Stimulated activated CD4-positive, alpha-beta T cell treated with anti-CD3 and anti-CD28 coated beads, Interleukin-1b, Interleukin-23, amount 100 ng/mL, for 1 hour (primary cell): ENCODE measurements at places on chromosomes 11 and 22.

- no peak for DNase-seq
These were observed 14.7 kb downstream of the MPEG1 start for GRCh38 chr11:59197991-59198390.

DNA sequence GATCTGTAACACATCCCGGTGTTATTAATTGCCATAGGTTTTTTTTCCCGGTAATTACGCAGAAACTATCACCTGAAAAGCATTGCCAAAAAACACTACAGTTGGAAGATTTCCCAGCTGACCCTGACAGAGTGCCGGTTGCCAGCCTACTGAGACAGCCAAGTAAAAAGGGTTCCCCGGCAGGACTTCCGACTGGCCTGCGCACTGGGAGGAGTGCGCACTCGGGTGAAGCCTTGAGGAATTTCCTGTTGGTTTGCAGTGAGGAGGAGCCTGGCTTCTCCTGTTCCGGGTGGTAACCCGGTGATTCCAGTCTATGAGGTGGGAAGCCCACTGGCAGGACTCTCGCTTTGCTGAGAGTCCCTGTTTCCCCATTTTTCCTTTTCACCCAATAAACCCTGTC is 52.1 kb downstream of the CNTF start:
- DNase-seq: no peak

GRCh38 chr11:116274521-116274920 is 498.3 kb downstream of the BUD13 start:
- DNase-seq: no peak

DNA sequence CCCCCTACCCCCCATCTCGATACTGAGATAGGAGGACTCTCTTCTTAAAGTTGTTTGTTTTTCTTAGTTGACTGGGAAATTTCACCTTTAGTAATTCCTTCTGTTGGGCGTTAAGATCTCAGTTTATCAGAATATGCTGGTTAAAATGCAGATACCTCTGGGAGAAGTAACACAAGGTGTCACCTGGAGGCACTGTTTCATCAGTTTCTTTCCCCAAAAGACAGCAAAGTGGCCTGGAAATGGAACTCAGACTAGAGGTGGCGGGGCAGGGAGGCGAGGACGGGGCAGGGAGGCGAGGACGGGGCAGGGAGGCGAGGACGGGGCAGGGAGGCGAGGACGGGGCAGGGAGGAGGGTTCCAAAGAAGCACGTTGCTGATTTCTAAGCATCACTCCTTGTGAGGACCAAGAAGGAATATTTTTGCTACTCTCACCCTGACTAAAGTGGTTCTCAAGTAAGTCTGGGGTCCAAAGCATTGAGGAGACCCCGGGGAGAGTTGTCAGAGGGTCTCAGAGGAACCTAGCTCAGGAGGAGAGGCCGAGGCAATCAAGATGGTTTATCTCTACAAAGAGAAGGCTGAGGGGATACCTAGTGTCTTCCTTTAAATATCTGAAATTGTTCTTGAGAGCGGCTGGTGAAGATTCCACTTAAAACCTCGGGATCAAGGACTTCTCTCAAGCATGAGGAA is 147.0 kb upstream of the B3GAT1 start:
- no peak for DNase-seq

GRCh38 chr22:37220543-37220981 is 8.3 kb upstream of the SSTR3 start:
- no peak for DNase-seq

- no peak for DNase-seq
These were observed 873 bp downstream of the GPHA2 start for GRCh38 chr11:64934682-64935358.
